ENCODE measurements at places on chromosomes 5 and 9. TPM values are rescaled to one million over a fixed set of nuclear protein-coding genes. Genes with fewer than 3 reads are reported as not detected.

- peak; percentile 49 for DNase-seq
- no peak overlapping the region for H3K4me3 ChIP-seq
- no peaks in the 10 kb centered on the region for H3K36me3 ChIP-seq
- peak overlapping the region; percentile 23 for H3K27ac ChIP-seq
- peaks cover 25% of the 10 kb centered on the region for H3K4me1 ChIP-seq
Measured at GRCh38 chr9:114163517-114163951, 8.2 kb downstream of the COL27A1 start.

DNA sequence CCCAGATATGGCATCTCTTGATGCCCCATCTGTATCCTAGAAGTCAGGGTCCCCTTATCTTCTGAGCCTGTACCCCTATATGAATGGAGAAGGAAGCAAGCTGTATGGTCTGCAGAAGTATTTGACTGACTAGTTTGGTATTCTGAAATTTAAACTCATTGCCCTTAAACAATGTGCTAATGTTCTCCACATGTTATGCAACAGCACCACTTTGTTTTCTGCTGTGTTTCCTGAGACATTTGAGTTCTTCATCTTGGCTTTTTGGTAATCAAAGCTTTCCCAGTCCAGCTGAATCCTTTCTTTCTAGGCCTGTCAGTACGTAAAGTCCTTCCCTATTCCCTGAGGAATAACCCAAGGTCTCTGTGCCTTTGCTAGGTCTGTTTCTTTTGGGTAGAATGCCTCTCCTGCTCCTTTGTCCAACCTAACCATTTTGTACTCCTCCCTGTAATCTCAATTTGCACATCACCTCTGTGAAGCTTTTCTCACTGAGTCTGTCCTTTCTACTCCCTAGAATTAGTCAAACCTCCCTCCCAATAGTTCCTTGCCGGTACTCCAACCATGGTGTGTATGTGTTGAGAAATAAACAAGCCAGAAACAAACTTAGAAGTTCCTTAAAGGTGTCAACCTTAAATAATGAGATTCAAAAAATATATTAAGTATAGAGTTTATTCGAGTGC lies 72.1 kb upstream of the HSPB3 start:
- no peaks in the 10 kb centered on the region for H3K36me3 ChIP-seq
- H3K4me1 ChIP-seq = no peaks in the 10 kb centered on the region

FEM1C gene
- 26.0 TPM for total RNA-seq

MVB12B gene
- 14.8 TPM for total RNA-seq

ZCCHC10 gene
- 26.7 TPM for total RNA-seq
